ENCODE measurements at places on chromosomes 6 and 20.

DNA sequence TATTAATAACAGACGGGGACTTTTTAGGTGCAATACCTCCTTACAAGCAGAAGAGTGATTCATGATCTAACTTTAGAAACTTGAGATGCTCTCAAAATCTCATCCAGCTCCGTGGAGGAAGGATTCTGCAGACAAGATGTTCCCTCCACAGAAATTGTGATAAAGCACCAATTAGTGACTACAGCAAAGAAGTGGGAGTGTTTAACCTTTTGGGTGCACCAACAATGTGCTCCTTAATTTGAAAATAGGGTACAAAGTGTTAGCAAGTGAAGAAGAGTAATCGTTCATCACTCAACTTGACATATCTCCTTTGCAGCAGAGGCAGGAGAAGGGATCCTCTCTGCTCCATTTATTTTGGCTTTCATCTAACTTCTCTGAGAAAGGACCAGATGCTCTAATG lies 22.8 kb upstream of the SCP2D1 start:
- DNase-seq: no peak

DNA sequence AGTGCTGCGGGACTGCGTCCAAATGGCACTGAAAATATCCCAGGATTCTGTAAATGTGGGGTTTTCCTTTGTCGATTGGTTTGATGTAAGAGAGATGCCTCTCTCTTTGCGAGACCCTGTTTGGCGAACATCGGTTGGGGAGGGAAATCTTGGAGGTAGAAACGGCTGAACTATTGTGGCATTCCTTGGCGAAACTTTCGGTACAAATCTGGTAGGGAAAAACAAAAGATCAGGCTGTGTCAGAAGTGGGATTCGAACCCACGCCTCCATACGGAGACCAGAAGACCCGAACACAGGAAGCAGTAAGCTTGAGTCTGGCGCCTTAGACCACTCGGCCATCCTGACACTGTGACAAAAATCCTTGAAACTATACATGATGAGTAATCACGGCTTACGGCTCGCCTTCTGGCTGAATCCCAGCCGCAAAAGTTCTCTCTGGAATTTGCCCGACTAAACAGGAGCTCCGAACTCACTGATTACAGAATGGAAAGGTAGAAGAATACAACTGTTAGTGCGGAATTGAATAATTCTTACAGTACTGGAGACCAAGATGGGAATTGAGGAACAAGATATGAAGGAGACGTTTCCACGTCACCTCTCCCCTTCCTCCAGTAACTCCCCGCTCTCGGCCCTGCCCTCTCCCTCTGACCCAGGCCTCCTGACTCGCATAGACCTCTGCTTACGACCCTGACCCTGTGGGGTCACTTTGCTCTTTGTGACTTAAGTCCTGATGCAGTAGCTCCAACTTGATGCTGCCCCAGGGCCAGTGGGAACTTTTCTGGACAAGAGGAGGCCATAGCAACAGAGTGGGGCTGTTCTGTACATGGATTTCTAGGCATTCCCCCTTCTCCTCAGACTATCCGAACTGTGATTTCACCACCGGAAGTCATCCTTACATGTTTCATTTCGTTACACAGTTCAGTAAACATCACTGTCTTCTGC lies 132.8 kb upstream of the ZNF184 start:
- DNase-seq: no peak

DNA sequence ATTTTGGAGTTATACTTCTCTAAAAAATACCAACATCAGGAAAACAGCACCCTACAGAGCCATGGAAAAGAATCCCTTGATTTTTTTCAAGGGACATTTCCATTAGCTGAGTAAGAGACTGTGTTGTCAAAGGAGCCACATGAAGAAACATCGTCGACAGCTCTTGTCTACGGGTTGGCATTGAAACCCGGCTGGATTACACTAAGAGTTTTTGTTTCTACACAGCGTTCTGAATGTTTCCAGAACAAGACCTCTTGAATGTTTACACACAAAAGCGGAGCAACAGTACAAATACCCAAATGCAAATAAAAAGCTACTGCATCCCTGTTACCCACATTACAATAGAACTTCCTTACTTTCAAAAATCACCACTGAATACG lies 2.4 kb upstream of the MYLK4 start:
- no peak for DNase-seq

DNA sequence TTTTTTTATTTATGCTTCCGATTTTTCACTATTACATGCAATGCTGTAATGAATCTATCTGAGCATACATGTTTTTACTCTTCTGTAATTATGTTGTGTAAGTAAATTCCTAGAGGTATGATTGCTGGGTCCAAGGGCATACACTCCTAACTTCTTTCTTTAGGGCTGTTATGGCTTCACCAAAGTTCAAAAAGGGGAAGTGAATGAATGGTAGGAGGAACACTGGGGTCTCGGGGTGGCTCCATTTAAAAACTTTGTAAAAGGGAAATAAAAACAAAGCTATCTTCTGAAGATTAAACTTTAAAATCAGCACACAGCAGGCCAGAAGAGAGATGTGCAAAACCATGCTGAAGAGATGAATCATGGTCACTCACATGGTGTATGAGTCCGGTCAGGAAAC lies 289.1 kb upstream of the SUPT3H start:
- no peak for DNase-seq

DNA sequence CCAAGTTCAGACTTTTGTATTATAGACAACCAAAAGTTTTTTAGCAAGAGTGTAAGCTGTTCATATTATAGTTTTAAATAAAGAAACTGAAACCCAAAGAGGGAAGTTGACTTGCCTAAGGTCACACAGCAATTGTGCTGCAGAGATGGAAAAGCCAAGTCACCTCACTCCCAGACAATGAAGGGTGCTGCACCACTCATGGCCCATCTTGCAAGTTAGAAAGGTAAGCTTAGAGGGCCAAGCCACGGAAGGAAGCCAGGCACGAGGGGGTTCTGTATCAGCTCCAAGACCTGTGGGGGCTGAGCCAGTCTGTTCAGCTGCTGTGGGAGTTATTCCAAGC lies 860 bp downstream of the DEFB124 start:
- no peak for DNase-seq

- DNase-seq: no peak
These were observed 35.7 kb downstream of the KCNB1 start for GRCh38 chr20:49446808-49447207.

- DNase-seq: no peak
These were observed 455.7 kb upstream of the SOX4 start for GRCh38 chr6:21137700-21138335.

GRCh38 chr6:2237001-2237400 lies 8.4 kb downstream of the GMDS start:
- DNase-seq: no peak

Data from T-helper 17 cell (primary cell).